Fibroblast of lung (primary cell): ENCODE measurements at places on chromosomes 2 and 18. TPM values are rescaled to one million over a fixed set of nuclear protein-coding genes. Genes with fewer than 3 reads are reported as not detected.

KATNAL2 gene
- total RNA-seq: 3.8 and 4.6 TPM in 2 replicates

FSHR gene
- under 0.01 TPM in 1 of 2 replicates, not detected in the other for total RNA-seq

PKP4 gene
- 32.6 and 56.3 TPM in 2 replicates for total RNA-seq

AKAIN1 gene
- not detected in 2 replicates for total RNA-seq

DNA sequence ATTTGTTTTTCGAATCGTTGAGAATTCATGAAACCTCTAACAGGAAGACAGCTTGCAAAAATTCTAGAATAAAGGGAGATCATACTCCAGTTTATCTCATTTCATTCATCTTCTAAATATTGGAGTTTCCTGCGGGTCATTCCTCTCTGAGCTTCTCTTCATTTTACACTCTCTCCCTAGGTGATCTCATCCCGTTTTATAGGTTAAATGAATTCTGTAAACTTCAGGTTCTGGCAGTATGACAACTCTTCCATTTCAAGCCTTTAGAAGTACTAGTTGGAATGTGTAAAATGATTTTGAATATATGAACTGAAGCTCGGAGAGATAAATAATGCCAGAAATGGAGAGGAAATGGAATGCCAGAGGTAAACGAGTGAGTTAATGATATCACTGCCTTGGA, 312.4 kb downstream of the METTL4 start:
- DNase-seq: no peak

DNA sequence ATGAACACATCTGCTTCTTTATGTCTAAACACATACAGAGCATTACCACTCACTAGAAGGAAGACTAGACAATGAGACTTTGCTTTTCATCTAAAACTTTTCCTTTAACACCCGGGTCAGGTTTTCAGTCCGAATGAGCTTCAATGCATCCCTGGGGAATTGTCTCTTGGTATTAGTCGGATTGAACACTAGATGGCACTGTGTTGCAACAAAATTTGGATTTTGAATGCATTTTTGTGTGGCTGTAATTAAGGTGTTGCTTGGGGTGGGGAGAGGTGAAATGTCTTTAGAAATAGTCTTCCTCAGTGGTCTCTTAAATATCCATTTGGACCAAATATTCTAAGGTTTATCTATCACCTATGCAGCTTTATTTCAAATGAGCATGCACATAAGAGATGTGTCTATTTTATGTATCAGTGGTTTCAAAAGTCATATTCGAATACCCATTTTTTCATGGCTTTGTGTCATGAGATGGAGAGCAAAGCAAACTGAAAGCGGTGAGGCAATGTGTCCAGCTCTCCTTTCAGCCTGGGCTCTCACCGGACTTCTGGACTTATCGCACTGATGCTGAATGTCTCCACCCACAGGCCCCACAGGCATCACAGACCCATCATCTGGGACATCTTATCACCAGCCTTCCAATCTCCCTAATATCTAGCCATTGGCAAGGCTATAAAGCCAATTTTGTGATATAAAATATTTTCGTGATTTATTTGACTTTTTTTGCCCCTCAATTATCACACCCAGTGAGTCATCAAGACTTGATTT, 510.3 kb downstream of the RNF144A start:
- peak; percentile 72 for DNase-seq

DNA sequence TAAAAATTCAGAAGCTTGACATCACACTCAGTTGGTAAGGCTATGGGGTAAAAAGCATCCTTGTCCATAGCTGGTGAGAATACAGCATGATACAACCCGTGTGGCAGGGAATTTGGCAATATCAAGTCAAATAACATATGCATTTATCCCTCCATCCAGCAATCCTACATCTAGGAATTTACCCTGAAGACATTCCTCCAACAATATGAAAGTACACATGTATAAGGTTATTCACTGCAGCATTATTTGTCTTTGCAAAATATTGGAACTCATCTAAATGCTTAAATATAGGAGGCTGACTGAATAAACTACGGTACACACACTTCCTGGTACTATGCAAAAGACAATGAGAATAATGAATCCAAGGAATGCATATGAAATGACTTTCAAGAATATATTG, 101.0 kb downstream of the MEP1B start:
- no peak for DNase-seq

GRCh38 chr2:1731447-1731962, 12.8 kb downstream of the PXDN start:
- DNase-seq: peak; percentile 74

DNA sequence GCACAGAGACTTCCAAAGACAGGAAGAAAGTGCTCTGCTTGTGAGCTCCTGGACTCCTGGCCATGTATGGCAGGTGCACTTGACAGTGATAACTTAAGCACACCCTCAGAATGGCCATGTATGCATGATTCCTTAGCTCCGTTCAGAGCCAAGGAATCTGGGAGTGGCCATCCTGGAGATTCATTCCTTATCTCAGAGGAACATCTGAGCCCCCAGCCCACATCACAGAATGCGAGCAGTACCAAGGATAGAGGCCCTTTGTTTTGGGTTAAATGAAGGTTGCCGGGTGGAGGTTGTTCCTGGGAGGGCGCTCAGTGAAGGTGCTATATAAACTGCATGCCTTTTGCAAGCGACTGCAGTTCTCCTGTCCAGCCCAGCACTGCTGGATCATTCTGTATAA, 26.9 kb downstream of the DIPK1C start:
- no peak for DNase-seq

- DNase-seq: peak; percentile 24
Measured at GRCh38 chr2:112692918-112693317, 27.9 kb upstream of the NT5DC4 start.

DNA sequence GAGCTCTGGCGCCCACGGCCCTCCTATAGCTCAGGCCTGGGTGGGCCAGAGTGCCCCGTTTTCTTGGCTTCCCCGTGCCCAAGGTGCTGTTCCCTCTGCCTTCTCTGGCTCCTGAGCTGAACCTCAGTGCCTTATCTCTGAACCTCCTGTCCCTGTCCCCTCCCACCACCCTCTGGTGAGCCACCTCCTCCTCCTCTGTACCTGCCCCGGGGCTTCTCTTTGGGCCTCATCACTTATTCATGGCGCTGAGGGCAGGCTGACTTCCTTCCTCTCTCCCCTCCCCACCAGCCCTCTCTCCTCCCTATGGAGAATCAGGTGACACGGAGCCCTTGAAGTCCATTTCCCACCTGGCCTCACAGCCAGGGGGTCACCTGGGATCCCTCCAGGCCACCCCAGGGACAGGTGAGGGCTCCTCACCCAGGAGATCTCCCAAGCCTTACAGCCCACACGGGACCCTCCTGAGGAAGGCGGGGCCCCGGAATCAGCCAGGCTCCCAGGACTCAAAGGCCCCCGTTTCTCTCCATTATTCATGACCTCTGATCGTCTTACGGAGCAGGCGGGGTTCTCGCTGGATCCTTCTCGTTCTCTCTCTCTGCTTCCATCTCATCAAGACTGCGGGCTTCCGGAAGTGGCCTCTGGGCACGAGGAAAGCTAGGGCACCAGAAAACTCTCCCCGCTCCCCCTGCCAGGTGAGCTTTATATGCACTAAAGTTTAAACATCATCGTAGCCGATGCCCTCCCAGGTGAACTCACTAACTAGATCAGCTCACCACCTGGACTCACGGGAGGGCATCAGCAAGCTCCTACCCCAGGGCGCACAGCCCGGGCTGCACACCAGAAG, at the start of gene LOXHD1:
Gene LOXHD1 (minus strand): TSS at position 106 of the 841 bp plus-strand sequence. CDS start 187 bp downstream, outside the sequence.
- no peak for DNase-seq

GRCh38 chr2:197108758-197109157, 182.3 kb upstream of the PGAP1 start:
- DNase-seq: peak; percentile 87

DNA sequence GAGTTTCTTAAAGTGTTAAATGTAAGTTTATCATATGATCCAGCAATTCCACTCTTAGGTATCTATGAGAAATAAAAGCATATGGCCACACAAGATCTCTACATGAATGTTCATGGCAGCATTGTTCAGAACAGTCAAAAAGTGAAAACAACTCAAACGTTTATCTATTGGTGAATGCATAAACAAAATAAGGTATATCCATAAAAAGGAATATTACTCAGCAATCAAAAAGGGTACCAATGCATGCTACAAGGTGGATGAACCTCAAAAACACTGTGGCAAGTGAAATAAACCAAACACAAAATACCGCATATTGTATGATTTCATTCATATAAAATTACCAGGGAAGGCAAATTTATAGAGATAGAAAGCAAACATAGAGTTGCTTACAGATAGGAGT, 337.6 kb downstream of the PIK3C3 start:
- DNase-seq: no peak

DNA sequence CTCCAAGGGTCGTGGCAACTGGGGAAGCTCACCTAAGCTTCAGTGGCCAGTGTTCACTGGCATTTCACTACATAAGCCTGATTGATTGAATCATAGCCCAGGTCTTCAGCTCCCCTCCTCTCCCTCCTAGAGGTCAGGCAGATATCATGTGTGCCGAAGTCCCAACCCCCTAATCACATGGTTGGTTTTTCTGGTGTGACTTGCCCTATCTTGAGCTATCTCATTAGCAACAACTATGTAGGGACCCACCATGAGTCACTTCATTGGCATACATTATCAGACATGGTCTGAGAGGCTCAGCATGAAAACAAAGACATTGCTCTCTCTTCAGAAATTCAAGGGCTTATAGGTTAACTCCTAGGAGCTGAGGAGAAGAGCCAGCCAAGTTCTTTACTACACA, 76.8 kb downstream of the LYPD1 start:
- no peak for DNase-seq

DNA sequence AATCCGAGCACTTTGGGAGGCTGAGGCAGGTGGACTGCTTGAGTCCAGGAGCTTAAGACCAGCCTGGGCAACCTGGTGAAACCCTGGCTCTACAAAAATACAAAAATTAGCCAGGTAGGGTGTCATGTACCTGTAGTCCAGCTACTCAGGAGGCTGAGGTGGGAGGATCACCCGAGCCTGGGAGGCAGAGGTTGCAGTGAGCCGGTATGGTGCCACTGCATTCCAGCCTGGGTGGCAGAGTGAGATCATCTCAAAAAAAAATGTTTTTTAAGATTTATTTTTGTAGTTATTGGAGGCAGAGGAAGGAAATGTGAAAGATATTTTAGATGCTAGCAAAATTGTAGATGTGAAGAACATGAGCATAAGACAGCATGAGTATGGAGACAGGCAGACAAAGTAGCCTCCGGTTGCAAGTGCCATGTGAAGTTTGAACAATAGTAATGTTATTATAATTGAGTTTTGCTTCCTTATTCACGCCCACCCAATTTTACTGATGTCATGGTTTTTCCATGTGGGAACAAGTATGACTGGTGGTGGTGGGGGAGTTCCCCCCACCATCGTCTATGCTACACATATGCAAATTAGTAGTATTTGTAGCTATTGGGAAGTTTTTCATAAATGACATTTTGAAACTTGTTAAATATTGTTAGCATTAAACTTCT, 18.0 kb downstream of the REL start:
- no peak for DNase-seq

- no peak for DNase-seq
Measured at GRCh38 chr2:9328931-9329330, 94.4 kb downstream of the ITGB1BP1 start.

- DNase-seq: no peak
Measured at GRCh38 chr2:97951155-97951680, 44.5 kb downstream of the TMEM131 start.
